ENCODE measurements at places on chromosomes 12 and 14.

- DNase-seq, result no peak
Measured at GRCh38 chr12:2259369-2259768, 206.6 kb downstream of the CACNA1C start.

DNA sequence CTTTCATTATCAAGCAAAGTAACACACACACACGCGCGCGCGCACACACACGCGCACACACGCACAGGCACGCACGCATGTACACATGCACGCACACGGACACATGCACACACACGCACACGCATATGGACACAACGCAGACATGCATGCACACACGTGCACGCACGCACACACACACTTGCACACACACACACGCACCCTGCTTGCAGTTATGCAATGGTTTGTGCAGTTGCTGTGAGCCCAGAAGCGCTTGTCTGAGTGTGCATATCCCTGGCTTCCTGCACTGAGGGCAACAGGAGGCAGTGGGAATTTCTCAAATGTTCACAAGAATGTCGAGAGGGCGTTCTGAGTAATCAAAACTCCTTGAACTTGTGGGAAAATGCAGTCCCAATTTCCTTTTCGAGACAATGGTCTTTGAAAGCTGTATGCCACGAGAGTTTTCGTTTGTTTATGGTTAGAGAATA, 41.6 kb downstream of the NFKBIA start:
- DNase-seq, result no peak

GRCh38 chr12:53561590-53561953, 54.3 kb upstream of the NPFF start:
- DNase-seq, result peak; percentile 73

GRCh38 chr12:11823593-11823992, 174.1 kb downstream of the ETV6 start:
- no peak for DNase-seq

GRCh38 chr14:100864960-100865681, 38.4 kb downstream of the RTL1 start:
- DNase-seq, result no peak

- DNase-seq, result peak; percentile 71
Measured at GRCh38 chr14:69460093-69460701, 24.3 kb upstream of the PLEKHD1 start.

- no peak for DNase-seq
Measured at GRCh38 chr12:65756956-65757511, 67.2 kb upstream of the HMGA2 start.

GRCh38 chr12:106274012-106274411, 26.2 kb upstream of the CKAP4 start:
- no peak for DNase-seq

- no peak for DNase-seq
Measured at GRCh38 chr12:64824500-64825142, at the start of gene TBC1D30. Gene TBC1D30, plus strand, starts transcription at chr12:64824647. Its CDS starts 233 bp downstream, at chr12:64824880.

DNA sequence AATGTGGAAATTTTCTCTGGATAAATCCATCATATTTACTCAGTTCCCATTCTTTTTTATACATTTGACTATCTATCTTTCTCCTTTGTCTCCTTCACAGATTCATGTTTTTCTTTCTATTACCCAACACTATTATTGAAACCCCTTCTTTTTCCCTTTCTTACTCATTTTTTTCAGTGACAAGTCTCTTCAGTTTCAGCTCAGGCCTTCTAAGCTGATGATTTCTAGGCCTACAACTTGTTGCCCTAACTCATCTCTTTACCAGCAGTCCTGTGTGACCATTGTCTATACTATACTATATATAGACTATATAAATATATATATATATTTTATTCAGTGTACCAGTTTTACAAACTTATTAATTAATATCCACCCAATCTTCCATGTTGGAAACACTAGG, 31.8 kb downstream of the SLC16A7 start:
- no peak for DNase-seq

- no peak for DNase-seq
Measured at GRCh38 chr12:113086249-113087164, 30.0 kb downstream of the DTX1 start.

GRCh38 chr12:91065396-91065795, 7.6 kb upstream of the KERA start:
- DNase-seq, result no peak

DNA sequence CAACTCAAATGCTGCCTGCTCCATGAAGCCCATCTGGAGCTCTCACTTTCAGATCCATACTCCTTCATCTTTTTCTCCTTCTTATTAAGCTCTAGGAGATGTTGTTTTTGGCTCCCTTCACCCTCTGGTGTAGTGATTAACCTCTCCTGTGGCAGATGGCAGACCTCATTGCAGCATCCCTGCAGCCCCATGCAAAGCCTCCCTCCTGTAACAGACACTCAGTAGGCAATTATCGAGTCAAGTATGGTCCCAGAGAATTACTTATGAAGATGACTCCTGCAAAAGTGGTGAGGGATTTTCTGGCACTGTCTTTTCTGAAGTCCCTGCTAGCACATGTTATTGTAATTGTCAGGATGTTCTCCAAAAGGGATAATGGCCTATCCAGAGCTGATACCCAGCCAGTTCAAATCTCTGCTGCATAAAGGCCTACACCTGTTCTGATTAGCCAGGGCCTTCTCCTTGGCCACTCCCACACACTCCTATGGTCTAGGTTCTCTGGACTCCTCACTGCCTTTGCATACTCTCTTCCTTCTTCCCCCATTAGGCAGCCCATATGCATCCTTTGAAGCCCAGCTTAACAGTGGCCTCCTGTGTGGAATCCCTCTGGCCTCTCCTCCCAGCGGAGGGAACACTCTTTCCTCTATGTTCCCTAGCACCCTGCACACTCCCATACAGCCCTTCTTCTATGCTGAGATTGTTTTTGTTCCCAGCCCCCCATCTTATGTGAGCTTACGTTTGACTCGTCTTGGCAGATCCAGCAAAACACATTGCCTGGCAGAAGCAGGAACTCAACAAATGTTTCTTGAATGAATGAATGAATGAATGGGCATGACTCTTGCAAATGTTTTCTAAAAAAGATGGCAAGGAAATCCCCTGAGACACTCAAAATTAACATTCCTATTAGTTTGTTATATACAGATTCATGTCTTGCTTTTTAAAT, 43.9 kb upstream of the MDM1 start:
- no peak for DNase-seq

- no peak for DNase-seq
Measured at GRCh38 chr14:99230208-99231151, 41.5 kb downstream of the BCL11B start.

DNA sequence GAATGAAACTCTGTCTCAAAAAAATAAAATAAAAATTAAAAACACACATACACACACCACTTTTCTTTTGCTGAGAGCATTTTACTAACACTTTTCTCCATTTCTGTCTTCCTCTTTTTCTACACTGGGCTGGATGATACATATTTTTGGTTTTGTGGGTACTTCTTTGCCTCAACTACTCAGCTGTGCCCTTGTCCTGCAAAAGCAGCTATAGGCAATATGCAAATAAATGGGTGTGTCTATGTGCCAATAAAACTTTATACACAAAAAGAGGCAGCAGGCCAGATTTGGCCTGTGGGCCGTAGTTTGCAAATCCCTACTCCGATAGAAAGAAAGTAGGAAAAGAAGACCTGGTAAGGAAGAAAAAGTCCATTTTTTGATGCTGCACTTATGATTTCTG, 6.5 kb downstream of the CLMN start:
- no peak for DNase-seq

- no peak for DNase-seq
Measured at GRCh38 chr14:91349481-91350074, 68.0 kb downstream of the CCDC88C start.

DNA sequence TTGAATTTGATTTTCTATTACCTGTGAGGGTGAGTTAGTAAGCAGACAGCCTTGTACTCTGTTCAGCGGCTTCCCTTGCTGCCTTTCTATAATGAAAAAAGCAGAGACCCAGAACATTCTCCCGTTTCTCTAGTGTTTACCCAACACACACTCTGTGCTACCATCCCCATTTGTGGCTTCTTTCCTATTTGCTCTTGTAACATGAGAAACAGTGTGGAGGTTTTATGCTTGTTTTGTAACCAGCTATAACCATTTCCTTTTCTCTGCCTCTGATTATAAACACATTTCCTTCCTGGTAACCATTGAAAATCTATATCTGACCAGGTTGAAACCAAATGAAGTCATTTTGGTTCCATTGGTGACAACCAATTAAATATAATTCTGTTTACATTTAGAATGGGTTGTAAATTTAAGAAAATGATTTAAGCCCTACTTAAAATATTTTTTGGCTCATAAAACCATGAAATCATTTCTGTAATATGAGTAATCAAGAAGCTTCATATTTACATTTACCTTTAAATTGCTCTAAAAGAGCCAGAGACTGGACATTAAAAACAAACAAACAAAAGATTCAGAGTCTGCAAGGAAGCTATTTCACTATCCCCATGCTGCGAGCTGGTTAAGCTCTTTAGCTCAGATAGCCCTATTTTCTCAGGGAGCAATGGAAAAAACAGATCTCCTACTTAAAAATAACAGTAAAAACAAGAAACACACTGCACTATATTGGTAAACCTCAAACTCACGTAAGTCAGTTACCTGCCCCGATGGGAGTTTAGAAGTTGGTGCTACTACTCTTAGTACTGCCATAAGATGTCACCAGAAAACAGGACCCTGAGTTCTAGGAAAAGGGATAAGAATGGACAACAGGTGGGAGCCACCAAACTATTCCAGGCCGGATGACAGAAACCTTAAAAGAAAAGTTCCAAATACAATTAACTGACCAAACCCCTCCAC, 206.5 kb upstream of the EEA1 start:
- DNase-seq, result no peak

DNA sequence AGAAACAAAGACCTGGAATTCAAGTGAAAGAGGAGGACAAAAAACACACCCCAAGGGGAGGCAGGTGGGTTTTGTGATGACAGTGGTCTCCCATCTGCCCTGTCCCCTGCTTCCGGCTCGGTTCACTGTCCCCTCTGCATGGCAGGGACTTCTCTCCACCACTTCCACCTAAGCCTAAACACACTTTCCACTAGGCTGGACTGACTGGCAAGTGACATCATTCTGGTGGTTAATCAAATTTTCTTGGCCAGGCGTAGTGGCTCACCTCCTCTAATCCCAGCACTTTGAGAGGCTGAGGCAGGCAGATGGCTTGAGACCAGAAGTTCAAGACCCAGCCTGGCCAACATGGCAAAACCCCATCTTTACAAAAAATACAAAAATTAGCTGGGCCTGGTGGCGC, 11.9 kb downstream of the PLEKHG6 start:
- DNase-seq, result no peak

- DNase-seq, result no peak
Measured at GRCh38 chr14:85057221-85057620, 472.7 kb upstream of the FLRT2 start.

- DNase-seq, result no peak
Measured at GRCh38 chr12:117878605-117879004, 90.2 kb downstream of the KSR2 start.

DNA sequence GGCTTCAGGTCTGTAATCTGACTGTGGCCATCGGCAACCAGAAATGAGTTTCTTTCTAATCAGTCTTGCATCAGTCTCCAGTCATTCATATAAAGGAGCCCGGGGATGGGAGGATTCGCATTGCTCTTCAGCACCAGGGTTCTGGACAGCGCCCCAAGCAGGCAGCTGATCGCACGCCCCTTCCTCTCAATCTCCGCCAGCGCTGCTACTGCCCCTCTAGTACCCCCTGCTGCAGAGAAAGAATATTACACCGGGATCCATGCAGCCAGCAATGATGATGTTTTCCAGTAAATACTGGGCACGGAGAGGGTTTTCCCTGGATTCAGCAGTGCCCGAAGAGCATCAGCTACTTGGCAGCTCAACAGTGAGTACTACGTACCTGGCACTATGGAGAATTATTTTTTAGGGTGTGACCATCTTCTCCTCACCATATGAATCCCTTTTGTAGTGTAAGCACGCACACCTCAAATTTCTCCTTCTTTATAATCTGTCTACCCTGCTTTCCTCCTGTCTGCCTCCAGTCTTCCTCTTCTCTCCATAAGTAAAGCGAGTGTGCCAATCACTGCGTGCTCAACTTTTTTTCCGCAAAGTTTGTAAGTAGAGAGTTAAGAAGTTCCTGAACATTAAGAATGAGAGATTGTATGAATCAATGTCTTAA, at the start of gene TPH2:
TPH2 (plus strand) TSS at position 118 of the 658 bp plus-strand sequence; CDS start at position 260, 142 bp downstream.
- no peak for DNase-seq

DNA sequence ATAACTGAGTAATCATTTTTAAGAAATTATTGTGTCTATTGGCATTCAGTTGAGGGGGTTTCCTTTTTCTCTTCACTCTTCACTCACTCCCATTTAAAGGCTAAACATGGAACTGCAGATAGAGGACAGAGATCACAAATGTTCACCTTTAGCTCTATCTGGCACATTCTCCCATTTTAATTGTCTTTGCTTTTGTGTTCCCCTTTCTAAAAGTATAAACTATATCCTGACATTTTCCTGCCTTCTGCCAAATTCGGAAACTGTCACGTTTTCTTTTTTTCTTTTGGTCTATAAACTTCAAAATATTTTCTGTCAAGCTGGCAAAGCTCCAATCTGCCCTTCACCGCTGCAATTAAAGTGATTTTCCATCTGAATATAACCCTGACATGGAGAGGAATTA, 219.8 kb upstream of the CDKN3 start:
- DNase-seq, result no peak

DNA sequence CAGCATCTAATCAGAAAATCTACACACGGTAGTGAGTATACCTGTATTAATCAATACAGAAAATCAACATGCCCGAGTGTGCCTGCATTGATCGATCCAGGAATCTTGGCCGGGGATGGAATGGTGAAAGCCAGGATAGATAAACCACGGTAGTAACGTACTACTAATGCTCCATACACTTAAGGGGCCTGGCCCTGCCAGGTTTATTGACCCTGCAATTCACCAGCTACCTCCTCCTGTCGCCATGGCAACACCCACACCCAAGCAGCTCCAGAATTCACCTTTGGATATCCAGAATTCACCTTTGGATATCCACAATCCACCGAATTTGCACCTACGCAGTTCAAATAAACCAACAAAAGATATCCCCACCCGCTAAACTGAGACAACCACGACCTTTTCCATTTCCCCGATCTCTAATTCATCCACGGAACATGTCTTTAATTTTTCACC, 14.8 kb upstream of the CALM1 start:
- DNase-seq, result no peak

GRCh38 chr12:112992541-112993398, 14.5 kb downstream of the OAS2 start:
- peak; percentile 37 for DNase-seq

Measured in AG09309 (cell line).